ENCODE measurements at places on chromosomes 3 and 15. TPM values are rescaled to one million over a fixed set of nuclear protein-coding genes. Genes with fewer than 3 reads are reported as not detected.

TUBGCP4 gene
- 11.9 TPM for total RNA-seq

MOBP gene
- not detected for total RNA-seq

ICE2 gene
- 21.1 TPM for total RNA-seq

PYGO1 gene
- 10.0 TPM for total RNA-seq

HESX1 gene
- 0.36 TPM for total RNA-seq

SOX2 gene
- total RNA-seq, result not detected

CAPN7 gene
- total RNA-seq, result 21.3 TPM

LDHAL6B gene
- total RNA-seq, result not detected

PAK6 gene
- total RNA-seq, result not detected

WDR93 gene
- total RNA-seq, result not detected

THPO gene
- not detected for total RNA-seq

MME gene
- 19.4 TPM for total RNA-seq

SI gene
- total RNA-seq, result not detected

STRA6 gene
- not detected for total RNA-seq

Data from IMR-90 (cell line).